Activated naive CD4-positive, alpha-beta T cell (primary cell): ENCODE measurements at places on chromosomes 3 and 15.

DNA sequence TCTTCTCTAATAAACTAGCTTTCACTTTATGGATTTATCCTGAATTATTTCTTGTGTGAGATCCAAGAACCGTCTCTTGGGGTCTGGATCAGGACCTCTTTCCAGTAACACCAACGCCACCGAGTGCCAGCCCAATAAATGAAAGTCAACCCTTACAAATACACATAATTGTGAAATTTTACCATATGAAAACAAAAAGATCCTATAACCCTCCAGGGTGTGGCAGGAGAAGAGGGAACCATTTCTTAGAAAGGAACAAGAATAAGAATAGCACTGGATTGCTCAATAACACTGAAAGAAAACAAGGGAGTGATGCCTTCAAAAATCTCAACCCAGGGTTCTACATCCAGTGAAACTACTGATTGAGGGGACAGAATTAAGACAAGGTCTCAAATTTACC is 51.6 kb upstream of the ACKR4 start:
- DNase-seq: no peak

DNA sequence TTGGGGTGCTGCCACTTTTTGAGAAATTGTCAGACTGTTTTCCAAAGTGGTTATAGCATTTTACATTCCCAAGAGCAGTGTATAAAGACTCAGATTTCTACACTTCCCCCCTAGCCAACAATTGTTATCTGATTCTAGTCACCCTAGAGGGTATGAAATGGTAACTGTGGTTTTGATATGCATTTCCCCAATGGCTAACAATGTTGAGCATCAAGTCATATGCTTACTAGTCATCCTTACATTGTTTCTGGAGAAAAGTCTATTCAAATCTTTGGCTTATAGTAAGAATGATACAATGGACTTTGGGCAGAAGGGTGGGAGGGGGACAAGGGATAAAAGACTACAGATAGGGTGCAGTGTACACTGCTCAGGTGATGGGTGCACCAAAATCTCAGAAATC is 73.3 kb downstream of the CSNK1G1 start:
- DNase-seq: no peak

DNA sequence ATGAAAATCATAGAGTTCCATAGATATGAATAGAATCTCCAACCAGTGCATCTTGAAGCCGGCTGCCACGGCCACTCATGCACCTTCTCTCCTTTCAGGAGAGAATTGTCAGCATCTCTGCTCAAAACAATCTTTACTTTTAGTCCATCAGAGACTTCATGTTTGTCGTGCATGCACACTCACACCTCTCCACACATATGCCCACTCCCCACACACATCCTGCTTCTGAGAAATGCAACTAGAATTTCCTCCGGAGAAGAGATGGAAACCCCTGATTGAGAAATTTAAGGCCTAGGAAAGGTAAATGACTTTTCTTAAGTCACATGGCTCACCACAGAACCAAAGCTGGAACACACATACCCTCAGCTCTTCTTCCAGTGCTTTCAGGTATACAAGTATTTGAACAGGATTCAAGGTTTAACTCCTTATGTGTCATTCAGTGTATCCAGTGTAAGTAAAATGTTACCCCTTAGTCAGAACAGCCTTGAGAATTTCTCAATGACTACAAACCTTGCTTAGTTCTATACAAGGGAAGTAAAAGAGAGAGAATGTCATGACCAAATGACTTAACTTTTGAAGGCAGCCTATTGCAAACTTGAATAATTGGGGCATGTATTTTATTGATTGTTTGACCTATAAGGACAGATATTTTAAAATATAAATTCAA is 69.1 kb upstream of the TSEN2 start:
- no peak for DNase-seq

DNA sequence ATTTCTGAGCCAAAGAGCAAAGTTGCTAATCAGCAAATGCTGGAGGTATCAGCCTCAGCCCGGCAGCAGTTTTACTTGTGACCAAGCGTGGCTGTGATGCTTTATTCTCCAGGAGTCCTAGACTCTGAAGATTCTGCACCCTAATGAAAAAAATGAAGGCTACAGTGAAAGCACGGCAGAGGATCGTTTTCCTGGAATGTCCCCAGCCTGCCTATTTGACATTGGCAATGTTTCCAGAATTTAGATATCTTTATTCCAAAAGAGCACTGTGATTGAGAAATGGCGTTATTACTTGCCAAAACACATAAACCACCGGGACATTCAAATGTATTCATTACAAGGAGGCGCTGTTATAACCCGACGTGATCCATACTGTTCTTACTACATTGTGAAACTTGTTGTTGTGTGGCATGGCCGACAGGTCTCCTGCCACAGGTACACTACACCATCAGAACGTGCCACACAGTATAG is 263.8 kb downstream of the SLCO3A1 start:
- no peak for DNase-seq

DNA sequence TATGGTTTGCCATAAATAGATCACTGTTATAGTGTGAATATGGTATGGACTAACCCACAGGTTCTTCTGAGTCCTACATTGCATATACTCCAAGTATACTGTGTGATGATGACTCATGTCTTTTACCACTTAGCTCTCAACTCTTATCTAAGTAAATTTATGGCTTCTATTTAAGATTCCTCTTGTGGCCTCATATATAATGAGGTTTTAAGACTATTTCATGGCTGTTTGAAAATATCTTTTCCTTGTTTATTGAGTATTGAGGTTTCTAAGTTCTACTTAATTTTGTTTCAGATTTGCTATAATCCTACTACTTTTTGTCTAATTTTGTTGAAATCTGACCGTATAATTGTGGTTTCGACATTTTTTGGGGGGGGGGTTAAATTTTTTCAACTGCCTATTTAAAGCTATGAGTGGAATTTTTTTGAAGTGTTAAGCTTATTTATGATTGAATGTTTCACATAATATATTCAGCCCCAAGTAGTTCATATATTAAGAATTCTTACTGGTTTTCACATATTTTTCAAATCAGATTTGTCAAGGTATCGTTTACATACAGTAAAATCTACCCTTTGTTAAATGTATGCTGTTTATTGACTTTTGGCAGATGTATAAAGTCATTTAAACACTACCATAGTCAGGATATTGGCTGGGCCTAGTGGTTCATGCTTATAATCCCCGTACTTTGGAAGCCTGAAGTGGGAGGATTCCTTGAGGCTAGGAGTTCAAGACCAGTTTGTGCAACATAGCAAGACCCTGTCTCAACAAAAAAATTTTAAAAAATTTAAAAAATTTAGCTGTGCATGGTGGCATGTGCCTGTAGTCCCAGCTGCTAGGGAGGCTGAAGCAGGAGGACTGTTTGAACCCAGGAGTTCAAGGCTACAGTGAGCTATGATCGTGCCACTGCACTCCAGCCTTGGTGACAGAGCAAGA is 11.7 kb downstream of the SLC25A36 start:
- no peak for DNase-seq

GRCh38 chr3:171383206-171384018 is 76.8 kb downstream of the TNIK start:
- DNase-seq: no peak

- no peak for DNase-seq
Measured at GRCh38 chr15:94582368-94582767, 351.0 kb downstream of the MCTP2 start.

DNA sequence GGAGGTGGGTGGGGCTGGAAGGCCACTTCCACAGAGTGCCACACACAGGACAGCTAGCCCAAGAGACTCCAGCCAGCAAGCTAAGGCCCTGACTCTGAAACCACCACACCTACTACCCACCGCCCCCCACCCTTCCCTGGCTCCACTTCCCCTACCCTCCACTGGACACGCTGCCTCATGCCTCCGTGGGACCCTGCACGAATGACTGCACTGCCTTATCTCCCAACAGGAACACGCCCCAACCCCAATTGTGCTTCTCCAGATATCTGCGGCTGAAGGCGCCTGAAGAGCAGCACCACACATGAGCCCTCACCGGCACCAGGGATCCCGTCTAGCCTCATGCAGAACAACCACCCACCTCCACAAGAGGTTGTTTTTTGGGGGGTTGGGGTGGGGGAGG is 2.7 kb downstream of the LINGO1 start:
- DNase-seq: no peak

GRCh38 chr3:10471054-10471688 is 34.2 kb downstream of the ATP2B2 start:
- DNase-seq: no peak

DNA sequence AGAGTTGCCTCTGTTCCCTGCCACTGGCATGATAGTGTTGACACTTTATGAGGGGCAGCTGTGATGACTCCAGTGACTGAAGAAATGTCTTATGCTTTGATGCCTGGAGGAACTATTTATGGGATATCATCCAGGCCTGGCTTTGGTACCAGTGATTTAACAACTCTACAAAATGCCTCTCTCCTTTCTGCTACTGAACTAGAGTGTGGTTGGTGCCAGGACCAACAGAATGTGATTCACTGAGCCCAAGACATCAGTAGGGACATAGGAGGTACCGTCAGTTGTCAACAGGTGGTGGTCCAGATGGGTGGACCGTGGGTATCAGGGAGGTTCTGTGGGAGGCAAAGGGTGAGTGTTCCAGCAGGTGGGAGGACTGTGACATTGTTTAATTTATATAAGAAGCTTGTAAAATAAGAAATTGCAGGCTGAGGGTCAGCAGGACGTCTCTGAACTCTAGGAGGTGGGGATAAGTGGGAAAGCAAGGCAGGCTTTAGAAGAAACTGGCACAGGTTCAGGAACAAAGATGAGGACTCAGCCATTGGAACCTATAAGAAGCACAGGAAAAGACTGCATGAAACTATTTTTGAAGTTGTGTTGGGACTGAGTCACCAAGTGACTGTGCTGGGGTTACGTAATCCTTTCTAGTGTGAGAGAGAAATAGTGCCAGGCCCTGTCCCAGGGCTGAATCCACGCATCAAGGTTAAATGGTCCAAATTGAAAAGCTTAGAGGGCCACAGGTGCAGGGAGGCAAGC is 28.5 kb upstream of the SLC7A14 start:
- DNase-seq: no peak

GRCh38 chr3:28590860-28591259 is 242.2 kb upstream of the AZI2 start:
- no peak for DNase-seq

DNA sequence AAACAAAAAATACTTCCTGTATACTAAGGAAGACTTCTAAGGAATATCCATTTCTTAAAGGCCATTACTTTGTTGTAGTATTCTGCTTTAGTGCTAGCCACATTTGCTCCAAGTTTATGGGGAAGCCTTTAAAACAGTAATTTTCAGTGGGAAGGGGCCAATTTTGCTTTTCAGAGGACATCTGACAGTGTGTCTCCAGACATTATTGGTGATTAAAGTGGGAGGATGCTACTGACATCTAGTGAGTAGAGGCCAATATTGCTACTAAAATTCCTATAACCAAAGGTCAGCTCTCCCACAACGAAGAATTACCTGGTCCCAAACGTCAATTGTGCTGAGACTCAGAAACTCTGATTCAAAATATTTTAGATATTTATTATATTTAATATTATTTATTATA is 24.8 kb downstream of the SLC28A2 start:
- no peak for DNase-seq

- no peak for DNase-seq
Measured at GRCh38 chr15:76310475-76311099, 682 bp downstream of the ETFA start.

- no peak for DNase-seq
Measured at GRCh38 chr3:109702976-109703375, 365.6 kb upstream of the DPPA4 start.

DNA sequence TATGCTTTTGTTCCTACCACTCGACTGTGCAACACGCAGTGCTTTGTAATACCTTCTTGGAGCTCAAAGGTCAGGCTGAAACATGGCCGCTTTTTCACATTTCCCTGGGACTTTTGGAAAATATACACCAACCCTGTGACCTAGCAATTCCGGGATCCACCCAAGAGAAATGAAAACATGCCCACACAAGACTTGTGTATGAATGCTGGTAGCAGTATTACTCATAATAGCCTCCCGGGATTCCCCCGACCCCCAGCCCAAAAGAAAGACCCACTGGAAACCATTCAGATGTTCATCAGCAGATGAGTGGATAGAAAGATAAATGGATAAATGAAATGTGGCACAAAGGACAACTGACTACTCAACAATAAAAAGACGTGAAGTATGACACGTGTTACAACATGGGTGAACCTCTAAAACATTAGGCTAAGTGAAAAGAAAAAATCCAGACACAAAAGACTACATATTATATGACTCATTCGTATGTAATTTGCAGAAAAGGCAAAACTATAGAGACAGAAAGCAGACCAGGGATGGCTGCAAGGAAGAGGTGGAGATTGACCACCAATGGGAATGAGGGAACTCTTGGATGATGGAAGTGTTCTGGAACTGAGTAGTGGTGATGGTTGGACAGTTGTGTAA is 104.1 kb downstream of the PGPEP1L start:
- DNase-seq: no peak

GRCh38 chr3:134406331-134407238 is 32.3 kb upstream of the AMOTL2 start:
- no peak for DNase-seq

DNA sequence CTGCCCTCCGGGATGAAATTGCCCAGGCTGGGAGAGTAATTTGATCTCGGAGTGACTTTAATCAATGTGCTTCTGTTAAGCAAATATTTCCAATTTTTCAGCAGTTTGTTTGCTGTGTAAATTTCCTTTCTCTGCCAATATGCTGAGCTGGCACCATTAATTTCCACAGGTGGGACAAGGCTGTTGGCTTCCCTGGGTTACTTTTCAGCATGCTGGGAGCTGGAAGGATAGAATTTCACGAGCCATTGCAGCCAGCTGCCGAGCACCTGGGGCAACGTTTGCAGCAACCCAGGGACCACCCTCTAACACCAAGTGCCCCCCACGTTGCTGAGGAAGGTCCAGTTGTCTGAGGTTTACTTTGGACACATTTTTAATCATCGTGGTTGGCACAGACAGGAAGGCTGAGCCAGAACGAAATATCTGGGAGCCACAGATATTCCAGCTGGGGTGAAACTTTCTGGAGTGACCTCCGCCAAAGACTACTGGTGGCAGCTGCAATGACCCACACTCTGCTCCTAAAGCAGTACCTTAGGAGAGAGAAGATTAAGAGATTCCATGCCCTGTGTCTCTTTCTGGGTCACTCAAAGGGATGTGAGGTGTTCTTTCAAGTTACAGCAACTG is 293.3 kb upstream of the RGMA start:
- no peak for DNase-seq

DNA sequence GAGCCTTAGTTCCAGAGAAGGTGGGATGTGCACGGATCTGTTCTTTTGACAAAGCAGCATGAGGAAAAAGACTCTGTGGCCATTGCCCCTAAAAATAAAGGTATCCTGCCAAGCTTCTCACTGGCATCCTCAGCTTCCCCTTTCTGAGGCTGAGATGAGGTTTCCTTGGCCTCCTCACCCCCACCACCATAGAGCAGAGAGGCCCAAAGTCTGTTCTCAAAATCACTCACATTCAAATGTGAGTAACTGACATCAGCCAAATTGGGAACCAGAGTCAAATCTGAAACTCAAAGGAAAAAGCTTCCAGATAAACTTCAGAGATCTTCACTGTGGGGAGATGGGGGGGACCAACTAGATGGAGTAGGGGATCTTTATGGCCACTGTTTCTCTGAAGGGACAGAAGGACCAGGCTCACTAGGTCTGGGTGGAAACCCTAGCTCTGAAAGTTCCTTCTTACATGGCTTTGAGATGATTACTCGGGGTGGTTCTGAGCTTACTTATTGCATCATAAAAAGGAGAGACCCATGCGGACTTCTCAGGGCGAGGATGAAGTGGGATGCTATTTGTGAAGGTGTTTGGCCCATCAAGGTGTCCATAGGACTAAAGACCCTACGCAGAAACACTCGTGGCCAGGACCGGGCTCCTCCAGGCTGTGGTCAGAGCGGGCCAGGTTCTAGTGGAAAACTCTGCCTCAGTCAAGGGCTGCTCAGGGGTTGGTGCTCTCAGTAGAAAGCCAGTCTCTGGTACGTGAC is 61.5 kb upstream of the MEF2A start:
- no peak for DNase-seq
